ENCODE measurements at places on chromosomes 6 and 20.

- DNase-seq = no peak
Measured at GRCh38 chr6:46539866-46540265, 48.6 kb upstream of the RCAN2 start.

DNA sequence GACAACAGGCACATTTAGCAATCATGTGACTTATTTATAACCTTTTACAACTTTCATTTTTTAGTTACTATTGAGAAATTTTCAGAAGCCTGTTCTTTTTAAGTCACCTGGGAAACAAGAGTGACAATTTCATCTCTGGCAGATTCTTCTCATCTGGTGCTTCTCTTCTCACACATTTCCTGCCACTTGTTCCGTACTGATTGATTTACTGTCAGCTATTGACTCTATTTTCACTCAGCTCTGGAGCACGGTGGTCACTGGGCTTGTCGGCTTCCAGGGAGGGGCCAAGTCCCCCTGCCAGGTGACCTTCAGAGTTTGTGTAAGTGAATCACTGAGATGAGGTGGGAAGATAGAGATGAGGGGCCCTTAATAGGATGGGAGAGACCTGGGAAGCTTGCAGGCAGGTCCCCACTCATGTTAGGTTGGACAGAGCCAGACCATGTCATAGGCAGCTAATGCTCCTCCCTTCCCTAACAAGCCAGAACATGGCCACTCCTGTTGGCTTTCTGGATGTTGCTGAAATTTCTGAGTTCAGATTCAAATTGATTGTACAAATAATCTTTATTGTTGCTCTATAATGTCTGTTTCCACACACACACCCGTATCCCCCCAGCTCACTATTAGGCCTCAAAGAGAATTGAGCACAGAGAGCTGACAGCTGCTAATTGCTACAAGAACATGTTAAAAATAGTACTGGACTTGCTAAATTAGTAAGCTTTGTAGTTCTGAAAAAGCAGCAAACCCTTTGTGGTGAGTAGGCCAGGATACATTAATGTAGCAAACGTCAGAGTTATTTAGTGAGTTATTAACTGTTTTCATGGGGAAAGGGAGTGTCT, 13.3 kb downstream of the DUSP22 start:
- DNase-seq = no peak

DNA sequence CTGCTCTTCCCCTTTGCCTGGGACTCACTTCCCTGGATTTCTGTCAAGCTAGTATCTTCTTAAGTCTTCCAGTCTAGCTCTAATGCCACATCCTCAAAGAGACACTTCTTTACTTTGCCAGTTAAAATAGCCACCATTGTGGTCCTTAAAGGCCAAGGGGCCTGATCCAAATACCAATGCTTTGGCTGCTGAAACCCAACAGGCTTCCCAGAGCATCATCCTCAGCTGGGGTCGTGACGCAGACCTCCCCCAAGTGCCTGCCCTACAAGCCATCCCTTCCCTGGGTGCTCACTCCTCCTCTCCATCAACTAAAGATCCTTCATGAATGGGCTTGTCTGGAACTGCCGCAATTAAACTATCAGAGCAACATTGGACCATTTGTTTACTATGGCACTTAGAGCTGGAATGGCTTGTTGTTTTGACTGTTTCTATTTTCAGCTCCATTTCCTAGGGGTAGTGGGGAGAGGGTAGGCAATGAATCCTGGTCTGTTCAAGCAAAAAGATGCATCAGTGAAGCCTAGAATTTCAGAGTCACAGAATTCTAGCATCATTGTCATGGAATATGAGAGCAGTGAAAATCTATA, 79.6 kb upstream of the SIRPA start:
- DNase-seq = no peak

GRCh38 chr6:154390034-154390433, 33.4 kb upstream of the IPCEF1 start:
- no peak for DNase-seq

- DNase-seq = no peak
Measured at GRCh38 chr6:159914565-159914923, 23.8 kb downstream of the MAS1 start.

DNA sequence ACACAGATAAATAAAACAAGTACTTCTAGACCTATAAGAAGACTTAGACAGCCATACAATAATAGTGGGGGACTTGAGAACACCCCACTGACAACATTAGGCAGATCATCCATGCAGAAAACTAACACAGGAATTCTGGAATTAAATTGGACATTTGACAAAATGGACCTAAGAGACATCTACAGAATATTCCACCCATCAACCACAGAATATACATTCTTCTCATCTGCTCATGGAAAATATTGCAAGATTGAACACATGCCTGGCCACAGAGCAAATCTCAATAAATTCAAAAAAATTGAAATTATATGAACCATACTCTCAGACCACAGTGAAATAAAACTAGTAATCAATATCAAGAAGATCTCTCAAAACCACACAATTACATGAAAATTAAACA, 44.3 kb upstream of the KIAA1586 start:
- no peak for DNase-seq

GRCh38 chr20:16215041-16215440, 358.2 kb downstream of the KIF16B start:
- no peak for DNase-seq

DNA sequence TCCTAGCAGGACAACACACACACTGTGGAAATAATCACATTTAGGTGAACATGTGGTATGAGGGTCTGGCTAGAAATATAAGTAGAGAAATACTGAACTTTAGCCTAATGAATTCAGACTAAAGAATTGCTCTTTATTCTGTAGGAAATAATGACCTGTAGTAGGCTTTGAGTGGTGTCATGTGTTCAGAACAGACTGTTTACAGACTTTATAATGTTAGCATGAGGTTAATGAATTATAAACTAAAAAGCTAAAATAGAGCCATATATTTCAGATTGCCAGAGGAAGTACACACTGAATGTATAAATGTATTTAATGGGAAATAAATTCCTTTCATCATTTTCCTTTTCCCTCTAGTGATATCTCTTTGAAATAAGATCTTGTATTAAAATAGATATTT, 669.5 kb upstream of the EPHA7 start:
- no peak for DNase-seq

GRCh38 chr20:10454151-10454750, 19.1 kb downstream of the SLX4IP start:
- DNase-seq = no peak

DNA sequence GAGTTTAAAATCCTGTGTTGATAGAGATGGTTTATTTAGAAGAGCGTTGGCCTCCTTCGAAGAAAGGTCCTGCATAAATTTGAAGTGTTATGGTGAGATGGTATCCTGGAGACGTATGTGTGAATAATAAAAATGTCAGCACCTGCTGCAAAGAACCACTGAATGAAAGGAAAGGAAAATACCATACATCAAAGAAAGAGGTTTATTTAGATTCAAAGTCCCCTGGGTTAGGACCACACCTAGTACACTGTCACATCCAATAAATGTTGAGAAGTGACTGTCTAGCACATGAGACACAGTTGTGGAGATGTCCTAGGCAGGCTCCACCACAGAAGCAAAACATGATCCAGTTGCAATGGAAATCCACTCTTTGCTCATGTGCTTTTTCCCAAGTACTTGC, 214.7 kb downstream of the PAX1 start:
- no peak for DNase-seq

GRCh38 chr6:44058617-44059358, 68.5 kb downstream of the MRPL14 start:
- DNase-seq = no peak

- DNase-seq = no peak
Measured at GRCh38 chr6:163750431-163751031, 336.0 kb downstream of the QKI start.

DNA sequence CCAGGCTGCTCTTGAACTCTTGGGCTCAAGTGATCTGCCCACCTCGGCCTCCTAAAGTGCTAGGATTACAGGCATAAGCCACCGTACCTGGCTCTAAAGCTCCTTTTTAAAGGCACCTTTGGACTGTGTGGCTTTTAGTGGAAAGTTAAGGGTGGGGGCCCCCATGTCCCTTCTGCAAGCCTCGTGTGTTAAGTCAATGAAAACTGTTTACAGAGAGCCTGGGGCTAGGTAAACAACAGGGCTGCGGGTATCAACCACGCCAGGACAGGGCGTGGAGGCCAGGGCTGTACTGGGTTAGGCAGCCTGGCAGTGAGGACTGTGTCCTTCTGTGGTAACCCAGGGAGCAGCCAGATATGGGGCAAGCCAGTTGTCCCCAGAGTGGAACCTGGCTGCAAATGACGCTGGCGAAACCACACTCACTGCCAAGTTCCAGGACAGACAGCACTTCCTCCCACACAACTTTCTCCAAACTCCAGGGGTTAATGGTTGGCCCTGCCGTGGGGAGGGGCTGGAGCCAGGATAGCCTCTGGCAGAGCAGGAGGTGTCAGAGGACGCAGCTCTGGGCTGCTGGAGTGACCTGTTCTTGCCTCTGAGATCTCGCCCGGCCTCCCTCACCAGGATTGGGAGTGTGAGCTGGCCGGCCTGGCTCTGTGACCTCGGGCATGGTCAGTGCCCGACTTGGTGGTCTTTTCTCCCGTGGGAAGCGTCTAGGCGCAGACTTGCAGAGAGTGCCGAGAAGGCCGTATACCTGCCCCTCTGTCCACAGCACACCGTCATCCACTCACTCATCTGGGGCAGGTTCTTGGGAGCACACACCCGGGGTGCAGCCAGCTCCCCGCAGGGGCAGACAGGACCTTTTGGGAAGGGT, 3.2 kb downstream of the SLC17A9 start:
- DNase-seq = no peak

GRCh38 chr20:23047738-23048214, 1.7 kb downstream of the THBD start:
- no peak for DNase-seq

DNA sequence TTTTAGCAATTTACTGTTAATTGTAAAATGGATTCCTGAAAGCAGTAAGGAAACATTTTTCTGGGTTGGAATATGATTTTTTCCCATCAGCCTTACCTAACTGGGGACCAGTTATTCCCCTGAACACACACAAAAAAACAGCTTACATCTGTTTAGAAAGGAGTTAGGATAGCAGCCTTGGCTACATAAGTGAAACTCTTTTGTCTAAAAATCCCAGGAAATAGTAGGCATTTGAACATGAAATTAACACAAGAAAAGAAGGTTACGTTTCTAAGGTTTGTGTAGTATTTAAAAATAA, 696.2 kb upstream of the MARCKS start:
- no peak for DNase-seq

GRCh38 chr20:3753098-3753497, 14.5 kb downstream of the ADISSP start:
- DNase-seq = no peak

DNA sequence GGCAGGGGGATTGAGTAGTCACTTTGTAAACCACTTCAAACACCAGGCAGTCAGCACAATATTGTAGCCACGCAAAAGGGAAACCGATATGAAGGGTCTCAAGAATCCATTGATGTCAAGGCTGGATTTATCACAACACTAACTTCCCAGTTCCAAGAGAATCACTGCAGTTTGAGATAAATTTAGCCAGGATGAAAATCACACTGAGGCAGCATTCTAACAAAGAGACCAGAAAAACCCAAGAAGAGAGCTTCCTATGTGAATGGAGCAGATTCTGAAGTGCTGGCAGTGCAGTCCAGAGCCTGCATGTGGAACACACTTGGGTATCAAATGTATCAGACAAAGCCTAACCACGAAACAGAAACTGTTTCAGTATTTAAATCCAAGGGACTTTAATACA, 84.6 kb downstream of the KIF16B start:
- DNase-seq = no peak
